ENCODE measurements at places on chromosomes 12 and 14.

GRCh38 chr12:19223695-19224094, 94.2 kb downstream of the PLEKHA5 start:
- no peak for DNase-seq

DNA sequence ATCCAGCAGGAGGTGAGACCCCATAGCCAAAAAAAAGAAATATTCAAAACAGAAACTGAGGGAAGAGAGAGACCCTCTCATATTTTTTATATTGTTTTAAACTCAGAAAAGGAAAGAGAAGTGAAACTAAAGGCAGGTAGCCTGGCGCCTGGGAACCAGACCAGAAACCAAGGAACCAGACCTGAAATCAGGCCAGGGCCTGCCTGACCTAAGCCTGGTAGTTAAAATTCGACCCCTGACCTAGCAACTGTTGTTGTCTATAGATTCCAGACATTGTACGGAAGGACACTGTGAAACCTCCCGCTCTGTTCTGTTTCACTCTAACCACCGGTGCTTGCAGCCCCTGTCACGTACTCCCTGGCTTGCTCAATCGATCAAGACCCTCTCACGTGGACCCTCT, 38.5 kb upstream of the CD163 start:
- DNase-seq: no peak

DNA sequence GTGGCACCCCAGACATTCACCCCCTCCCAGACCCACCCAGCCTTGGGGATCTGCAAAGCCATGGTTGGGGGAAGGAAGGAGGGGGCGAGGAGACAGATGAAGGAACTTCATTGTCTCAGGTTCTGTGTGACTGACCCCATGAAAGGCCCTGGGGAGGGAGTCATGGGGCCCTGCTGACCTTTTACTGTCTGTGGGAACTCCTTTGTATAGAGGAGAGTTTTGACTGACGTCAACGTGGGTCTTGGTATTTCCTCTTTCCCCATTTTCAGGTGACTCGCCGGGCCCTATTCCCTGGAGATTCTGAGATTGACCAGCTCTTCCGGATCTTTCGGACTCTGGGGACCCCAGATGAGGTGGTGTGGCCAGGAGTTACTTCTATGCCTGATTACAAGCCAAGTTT, 3.1 kb upstream of the RAB5B start:
- no peak for DNase-seq

GRCh38 chr14:89507926-89508460, 91.0 kb upstream of the FOXN3 start:
- no peak for DNase-seq

- no peak for DNase-seq
Measured at GRCh38 chr12:107560165-107560898, 125.3 kb upstream of the PWP1 start.

Data from activated CD4-positive, alpha-beta memory T cell treated with anti-CD3 and anti-CD28 coated beads, Interleukin-2, amount 10 ng/mL, durations not matched to agents 7 days and 5 days (primary cell).